ENCODE measurements at places on chromosomes 1 and 21.

DNA sequence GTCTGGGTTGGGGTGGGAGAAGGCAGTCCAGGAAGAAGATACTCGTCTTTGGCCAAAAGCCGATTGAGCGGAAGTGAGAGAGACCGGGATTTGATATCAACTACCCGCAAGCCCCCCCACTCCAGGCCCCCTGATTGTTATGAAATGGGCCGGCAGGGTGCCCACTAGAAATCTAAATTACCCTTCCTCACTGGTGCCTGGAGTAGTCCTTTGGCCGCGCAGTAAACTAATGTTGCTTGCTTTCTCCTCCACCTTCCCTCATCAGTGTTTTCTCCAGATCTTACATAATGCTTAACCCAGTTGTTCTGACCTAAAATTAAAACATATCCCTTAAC lies 119.2 kb upstream of the BARHL2 start:
- no peak for DNase-seq

DNA sequence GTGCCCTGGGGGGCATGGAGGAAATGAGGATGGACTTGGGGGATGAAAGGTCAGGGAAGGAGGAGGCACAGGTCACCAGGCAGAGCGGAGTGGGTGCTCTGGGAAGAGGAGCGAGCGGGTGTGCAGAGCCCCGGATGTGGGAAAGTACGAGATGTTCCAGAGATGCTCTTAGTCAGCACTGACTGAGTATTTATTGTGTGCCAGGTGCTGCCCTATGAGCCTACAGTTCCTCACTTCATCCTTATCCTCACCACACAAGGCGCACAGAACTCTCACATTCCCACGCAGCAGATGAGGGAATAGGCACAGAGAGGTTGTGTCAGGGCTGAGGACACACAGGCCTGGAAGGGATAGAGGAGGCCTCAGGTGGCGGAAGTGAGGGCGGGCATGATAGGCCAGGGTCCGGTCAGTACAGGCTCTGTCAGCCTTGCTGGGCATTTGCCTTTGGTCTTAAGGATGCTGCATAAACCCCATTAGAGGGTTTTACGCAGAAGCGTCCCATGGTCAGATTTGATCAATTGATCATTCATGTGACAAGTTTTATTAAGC lies 77.3 kb downstream of the ARHGEF10L start:
- DNase-seq: no peak

DNA sequence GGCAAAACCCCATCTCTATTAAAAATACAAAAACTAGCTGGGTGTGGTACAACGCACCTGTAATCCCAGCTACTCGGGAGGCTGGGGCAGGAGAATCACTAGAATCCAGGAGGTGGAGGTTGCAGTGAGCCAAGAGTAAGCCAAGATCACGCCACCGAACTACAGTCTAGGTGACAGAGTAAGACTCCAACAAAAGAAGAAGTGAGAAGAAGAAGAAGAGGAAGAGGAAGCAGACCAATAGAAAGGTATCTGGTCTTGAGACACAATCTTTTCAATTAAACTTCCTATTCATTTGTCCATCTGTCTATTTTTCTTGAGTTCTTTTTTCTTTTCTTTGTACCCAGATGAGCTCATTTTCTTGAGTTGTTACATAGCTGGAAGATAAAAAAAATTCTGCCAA lies 55.7 kb upstream of the ACADM start:
- no peak for DNase-seq

DNA sequence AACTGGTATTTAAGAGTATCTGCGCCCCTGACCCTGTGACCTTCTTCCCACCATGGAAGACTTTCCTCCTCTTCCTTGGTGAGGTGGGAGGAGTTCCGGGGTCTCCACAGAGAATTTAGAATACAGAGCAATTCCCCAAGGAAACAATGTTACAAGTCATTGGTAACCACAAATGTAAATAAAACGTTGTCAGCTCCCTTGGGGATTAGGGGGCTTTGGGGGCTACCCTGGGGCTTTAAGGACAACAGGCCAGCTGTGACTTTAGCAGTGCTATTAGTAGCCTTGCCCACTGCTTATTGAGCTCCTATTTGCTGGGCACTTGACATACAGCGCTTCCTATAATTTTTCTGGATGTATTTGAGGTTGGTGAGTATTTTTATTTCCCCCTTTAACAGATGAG lies 69.0 kb downstream of the IGSF21 start:
- no peak for DNase-seq

- DNase-seq: peak; percentile 74
Observed at GRCh38 chr1:218521414-218522169, 176.5 kb downstream of the TGFB2 start.

DNA sequence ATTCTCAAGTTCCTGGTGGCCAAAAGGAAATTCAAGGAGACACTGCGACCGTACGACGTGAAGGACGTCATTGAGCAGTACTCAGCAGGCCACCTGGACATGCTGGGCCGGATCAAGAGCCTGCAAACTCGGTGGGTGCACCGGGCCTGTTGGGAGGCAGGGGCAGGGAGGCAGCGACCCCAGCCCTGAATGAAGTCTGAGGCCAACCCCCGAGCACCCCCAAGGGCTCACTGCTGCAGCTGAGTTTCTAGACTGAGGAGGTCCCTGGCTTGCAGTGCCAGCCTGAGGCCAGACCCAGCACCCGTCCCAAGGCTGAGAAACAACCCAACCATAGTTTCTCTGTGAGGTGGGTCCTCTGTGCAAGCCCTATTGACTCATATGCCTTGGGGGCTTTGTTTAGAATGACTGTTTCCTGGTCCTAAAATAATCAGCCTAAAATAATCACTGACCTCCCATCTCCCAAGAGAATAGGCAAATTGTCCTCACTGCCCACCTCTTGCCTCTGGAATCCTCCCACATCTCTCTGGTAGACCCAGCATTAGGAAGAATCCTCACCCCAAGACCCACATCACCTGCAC lies 27.1 kb downstream of the CITED4 start:
- no peak for DNase-seq

DNA sequence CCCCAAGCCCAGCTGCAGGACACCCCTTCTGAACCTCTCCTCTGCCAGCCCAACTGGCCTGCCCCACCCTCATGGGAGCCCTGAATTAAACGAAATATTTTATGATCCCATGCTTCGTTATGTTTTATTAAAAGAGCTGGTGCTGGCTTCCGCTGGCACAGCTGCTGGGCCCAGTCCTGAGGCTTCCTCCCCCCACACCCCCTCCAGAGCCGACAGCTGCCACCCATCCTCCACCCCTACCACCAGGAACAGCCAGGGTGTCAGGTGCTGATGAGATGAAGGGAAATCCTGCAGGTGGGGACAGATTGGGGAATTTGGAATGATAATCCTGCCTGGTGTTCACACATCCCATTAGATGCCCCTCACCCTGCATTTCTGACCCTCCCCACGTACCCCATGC lies 19.0 kb downstream of the IGSF21 start:
- no peak for DNase-seq

- DNase-seq: no peak
Observed at GRCh38 chr1:43530483-43531106, at the start of gene PTPRF. Gene PTPRF (plus strand): TSS chr1:43530883. CDS start chr1:43545076, 14,193 bp downstream.

- no peak for DNase-seq
Observed at GRCh38 chr21:20631633-20632032, 366.6 kb upstream of the NCAM2 start.

DNA sequence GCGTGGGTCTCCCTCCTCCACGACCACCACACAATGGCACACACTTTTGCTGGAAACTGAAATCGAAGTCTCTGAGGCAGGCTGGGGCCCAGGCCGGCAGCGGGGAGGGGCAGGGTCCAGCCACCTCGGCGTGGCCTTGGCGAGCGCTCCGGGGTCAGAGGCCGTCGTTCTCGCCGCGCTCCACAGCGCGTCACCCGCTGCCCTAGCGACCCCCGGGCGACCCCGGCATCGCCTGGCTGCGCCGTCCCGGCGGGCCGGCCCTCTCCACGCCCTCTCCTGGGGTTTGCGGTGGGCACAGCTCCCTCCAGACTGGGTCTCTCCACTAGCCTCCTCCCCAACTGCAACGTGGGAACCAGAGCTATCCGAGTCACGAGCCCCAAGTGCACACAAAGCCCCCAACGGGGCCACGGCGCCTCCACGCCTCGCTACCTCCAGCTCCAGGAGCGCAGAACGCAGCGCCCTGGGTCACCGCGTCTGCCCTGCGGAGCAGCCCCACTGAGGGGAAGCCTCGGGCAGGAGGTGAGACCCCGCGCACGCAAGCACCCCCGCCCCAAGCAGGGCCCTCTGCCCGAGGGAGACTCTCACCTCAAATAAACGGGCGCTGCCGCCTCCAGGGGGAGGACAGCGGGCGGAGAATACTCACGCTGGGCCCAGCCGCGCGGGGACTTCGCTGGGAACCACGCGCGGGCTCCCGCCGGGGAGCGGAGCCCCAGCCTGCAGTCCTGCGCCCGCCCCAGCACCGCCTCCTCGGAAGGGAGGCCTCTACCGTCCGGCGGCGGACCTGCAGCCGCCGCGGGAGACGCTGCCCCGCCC lies 134.0 kb upstream of the BARHL2 start:
- DNase-seq: peak; percentile 55

DNA sequence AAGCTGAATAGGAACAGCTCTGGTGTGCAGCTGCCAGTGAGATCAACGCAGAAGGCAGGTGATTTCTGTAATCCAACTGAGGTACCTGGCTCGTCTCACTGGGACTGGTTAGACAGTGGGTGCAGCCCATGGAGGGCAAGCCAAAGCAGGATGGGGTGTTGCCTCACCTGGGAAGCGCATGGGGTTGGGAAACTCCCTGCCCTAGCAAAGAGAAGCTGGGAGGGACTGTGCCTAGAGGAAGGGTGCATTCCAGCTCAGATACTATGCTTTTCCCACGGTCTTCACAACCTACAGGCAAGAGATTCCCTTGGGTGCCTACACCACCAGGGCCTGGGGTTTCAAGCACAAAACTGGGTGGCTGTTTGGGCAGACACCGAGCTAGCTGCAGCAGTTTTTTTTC lies 183.2 kb downstream of the DNM3 start:
- DNase-seq: no peak

DNA sequence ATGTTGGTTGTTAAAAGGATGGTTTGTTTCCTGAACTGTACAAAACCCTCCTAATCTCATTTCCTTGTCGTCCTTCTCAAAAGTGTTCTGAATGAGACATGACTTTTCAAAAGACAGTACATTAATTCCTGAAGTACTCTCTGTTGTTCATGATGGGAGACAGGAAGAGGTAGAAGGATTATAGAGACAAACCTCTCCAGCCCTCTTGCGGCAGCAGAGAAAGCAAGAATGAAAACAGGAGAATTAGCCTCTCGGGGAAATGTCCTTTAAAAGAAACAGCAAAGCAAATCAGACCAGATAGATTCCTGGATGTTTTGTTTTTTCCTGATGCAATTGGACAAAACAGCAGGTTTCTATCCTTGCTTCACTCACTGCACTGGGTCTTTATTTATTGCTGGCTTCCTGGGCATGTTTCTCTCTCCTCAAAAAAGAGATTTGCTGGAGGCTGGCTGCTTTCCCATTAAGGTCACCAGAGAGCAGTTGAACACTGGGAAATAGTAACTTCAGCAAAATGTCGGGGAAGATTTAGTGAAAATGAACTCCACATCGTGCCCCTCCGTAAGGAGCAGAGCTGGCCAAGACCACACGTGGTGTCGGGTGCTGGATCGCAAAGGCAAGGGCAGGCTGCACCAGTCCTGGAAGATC lies 145.8 kb upstream of the SYT6 start:
- no peak for DNase-seq

- DNase-seq: no peak
Observed at GRCh38 chr1:230809256-230809990, 58.9 kb downstream of the C1orf198 start.
